ENCODE measurements at places on chromosomes 2 and 18.

DNA sequence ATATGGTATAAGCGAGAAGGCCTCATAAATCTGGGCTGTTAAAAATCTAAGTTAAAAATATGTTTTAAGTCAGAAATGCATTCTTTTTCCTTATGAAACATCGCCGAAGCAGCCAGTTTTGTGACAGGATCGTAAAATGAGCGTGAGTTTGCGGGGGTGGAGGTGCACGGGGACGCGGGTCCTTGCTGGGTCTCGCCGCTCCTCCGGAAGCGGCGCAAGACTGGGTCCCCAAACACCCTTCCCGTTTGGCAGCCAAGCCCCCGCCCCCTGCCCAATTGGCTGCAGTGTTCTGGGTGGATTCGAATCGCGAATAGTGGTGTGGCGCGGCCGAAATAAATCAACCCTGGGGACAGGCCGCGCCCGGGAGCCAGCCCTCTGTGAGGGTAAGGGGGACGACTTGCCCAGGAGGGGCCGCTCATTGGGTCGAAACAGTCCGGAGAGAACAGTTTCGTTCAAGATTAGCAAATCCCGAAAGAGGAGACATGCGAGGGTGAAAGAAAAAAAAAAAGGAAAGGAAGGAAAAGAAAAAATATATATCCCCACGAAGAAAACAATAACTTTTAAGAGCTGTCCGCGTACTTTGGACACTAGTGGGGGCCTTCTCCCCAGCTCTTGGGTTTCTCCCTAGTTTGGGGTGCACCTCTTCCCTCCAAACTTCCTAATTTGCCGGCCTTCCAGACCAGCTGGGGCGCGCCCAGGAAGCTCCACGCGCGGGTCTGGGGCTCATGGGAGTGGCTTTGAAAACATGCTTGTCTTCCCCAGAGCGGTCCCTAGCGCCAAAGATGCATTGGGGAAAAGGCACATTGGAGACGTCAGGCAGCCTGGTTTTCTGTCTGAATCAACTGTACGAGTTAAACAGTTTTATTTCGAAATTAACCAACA lies 3.1 kb upstream of the GATA6 start:
- no peak for DNase-seq

- DNase-seq, result no peak
These were observed 881.8 kb downstream of the DCDC2C start for GRCh38 chr2:4585057-4585635.

DNA sequence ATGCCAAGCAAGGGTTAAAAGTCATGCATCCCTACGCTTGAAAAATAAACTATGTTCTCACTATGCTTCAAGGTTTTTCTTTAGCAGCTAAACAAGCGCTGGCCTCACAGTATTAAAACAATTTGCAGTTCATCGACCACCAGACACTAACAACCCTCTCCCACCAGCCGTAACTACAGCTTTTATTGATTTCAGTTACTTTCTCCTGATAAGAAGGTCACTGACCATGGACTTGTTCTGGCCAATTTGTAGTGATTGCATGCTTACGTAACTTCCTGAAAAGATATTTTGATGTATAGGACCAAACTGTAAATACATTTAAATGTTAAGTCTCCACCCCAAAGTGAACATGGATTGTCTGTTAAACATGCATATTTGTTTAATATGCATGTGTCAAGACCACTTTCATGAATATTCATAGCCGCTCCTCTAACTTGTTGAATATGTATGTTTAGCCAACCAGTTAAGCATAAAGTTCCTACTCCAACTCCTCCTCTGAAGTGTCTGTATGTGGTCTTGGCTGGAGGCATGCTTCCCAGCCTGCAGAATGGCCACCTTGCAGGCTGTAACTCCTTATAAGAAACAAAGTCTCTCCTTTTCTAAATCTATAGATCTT lies 1.7 kb upstream of the THOC1 start:
- DNase-seq, result no peak

DNA sequence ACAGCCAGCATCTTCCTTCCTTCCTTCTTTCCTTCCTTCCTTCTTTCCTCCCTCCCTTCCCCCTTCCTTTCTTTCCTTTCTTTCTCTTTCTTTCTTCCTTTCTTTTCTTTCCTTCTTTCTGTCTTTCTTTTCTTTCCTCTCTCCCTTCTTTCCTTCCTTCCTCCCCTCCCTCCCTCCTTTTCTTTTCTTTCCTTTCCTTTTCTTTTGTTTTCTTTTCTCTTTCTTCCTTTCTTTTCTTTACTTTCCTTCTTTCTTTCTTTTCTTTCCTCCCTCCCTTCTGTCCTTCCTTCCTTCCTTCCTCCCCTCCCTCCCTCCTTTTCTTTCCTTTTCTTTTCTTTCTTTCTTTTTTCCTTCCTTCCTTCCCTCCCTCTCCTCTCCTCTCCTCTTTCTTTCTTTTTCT lies 296.0 kb upstream of the LRRTM4 start:
- no peak for DNase-seq

Measured in stimulated activated CD8-positive, alpha-beta memory T cell treated with anti-CD3 and anti-CD28 coated beads, Interleukin-4, amount 100 ng/mL, for 1 hour (primary cell).